Cortex of kidney (tissue), 1 donor: ENCODE measurements at places on chromosomes 3 and 15.

DNA sequence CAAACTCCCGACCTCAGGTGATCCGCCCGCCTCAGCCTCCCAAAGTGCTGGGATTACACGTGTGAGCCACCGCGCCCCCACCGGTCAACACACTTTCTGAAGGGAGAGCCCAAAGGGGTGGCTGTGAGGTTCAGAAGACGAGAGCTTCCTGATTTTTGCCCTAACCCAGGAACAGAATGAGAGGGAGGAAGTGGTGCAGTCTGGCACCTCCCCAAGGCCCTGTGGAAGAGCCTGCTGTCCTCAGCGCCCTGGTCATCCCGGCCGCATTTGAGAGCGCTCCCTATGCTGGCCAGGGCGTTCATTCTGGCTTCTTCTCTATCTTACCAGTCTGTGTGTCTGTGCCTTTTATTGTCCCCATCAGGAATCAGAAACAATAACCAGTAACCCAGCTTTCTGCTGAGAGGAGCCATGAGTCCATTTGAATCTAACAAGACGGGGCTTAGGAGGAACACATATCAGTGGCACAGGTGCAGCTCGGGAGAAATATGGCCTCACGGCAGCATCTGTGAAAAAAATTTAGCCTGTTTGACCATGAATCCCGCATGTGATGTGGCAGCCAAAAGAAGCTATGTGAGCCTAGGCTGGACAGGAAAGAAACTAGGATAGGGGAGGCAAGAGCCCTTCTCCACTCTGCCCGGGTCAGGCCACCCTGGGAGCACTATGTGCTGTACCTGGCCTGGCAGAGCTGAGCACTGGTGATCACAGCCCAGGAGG is 12.9 kb downstream of the BDH1 start:
- DNase-seq, result no peak

DNA sequence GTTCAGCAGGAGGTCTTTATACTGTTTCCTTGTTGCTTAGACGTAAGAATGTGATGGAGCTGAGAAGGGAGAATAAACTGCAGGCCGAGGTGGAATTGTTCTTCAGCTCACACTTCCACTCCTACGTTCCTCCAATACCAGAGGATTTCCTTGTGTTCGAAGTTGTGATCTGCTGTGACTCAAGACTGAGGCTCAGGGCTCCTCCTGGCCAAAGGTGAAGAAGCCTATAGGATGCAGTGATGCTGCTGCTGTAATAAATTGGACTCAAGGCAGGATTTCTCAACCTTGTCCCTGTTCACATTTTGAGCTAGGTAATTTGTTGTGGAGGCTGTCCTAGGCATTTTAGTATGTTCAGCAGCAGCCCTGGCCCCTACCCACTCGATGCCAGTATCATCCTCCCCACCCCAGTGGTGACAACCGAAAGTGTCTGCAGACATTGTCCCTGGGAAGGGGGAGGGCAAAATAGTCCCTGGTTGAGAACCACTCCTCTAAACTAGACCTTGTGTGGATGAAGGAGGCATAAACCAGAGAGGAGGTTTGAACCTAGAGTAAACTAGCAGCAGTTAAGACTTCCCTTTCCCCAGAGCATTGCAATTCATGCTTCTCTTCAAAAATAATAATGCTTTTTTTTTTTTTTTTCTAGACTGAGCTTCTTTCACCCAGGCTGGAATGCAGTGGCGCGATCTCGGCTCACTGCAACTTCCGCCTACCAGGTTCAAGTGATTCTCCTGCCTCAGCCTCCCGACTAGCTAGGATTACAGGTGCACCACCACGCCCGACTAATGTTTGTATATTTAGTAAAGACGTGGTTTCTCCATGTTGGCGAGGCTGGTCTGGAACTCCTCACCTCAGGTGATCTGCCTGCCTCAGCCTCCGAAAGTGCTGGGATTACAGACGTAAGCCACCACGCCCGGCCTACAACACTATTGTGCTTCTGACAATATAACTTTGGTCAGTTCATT is 11.1 kb downstream of the RAP2B start:
- no peak for DNase-seq

- no peak for DNase-seq
These were observed 113.9 kb downstream of the DGKG start for GRCh38 chr3:186247821-186248814.

DNA sequence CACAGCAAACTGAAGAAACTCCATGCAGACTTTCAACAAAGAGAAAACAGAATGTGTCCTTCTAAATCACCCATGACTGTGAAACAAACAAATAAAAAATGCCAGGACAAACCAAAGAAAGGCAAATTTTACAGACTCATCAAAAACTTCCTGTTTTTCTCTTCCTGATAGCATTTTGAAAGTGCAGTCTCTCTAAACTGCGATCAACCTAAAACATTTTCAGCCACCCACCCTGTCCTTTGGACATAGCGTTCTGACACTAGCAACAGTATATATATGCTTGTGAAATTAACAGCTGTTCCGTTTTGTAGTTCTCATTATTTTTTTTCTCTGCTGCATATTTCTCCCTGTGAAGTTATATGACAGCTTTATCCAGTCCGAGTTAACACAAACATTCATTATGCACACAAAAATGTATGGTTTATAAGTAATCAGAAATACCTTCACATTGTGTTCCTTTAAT is 151.7 kb downstream of the FBN1 start:
- no peak for DNase-seq

GRCh38 chr3:187533797-187534196 is 136.4 kb downstream of the SST start:
- no peak for DNase-seq

DNA sequence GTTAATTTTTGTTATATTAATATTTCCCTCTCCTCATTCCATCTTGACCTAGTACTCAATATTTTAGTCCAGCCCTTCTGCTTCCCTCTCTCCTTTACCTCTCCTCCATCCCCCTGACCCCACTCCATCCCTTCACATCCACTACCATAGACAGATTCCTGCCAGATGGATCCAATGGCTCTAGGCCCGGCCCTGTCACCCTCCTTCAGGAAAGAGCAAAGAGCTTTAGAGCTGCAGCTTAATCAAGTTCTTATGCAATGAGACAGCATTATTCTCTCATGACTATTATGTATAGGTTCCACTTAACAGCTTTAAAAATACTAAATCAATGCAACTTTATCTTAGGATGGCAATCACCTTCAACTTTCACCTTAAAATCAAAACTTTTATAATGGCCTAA is 200.7 kb upstream of the TTC14 start:
- no peak for DNase-seq

DNA sequence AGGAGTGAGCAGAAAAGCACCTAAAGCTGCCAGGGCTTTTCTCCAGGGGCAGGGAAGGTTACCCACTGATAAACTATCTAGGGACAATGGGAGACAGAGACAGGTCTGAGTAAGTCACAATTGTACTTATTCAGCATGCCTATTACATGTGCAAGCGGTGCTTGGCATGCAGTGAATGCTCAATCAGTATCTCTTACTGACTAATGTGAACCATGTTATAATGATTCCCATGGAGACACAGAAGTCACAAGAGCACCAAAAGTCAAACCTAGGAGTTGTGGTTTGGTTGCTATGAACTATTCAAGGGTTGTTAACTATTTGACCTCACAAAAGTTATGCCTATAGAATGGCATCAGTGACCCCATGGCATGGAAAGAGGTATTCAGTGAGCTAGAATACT is 50.0 kb upstream of the RASGRP1 start:
- no peak for DNase-seq

DNA sequence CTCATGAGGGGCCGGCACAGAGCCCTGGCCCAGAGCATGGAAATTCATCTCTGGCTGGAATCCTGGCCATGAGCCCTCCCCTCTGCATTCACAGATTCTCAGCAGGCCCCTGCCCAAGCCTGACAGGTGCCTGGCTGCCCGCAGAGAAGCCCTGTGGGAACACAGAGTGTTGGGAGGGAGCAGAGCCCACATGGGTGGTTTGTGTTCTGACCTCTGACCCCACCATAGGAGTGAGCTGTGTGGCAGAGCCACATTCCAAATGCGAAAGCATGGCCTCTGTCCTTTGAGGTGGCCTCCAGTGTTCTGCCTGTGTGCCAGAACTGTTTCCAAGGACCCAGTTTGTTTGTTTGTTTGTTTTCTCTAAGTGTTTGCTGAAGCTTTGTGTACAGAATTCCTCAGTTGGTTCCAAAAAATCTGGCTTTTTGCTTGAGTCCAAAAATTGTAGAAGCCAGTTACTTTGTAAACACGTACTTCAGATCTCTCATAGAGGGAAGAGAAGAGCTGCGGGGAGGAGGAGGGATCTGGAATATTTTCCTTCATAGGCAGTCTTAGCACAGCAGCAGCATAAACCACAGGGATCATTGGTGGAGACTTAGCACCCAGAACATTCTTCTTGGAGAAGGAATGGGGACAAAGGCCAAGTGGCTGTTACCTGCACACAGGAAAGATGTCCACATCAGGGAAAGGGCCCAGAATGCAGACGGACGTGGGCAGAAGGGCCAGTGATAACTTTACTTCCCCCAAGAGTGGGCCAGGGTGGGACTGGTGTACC is 36.0 kb downstream of the GRAMD2A start:
- DNase-seq, result no peak

DNA sequence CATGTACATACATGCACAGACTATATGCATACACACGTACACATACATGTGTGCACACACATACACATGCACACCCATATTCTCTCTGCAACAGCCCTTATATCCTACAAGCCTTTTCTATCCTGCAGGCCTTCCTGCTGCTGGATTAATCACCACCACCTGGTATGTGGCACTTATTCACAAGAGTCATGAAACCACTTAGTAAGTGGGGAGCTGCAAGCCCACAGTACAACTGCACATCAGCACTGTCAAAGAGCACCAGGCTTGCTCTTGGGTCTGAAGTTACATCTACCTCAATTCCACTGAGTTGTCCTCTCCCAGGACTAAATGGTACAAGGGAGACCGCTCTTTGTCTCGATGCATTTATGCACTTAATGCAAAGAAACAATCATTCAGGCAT is 233.2 kb downstream of the KLF13 start:
- no peak for DNase-seq

DNA sequence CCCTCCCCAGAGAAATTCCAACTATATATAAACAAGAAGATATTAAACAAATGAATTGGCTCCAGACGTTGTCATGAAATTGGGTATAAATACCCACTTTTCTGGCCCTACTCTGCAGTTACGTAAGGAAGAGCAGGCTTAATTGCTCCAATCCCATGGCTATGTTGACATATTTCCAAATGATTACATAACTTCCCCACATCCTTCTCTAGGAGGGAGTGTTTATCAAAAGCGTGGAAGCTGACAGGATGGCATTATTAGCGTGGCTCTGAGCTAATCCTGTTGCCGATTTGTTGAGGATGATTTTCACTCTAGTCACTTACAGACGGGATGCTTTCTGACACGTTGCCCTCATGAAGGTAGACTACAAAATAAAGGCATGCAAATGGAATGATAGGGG is 347.5 kb upstream of the TMCO5A start:
- no peak for DNase-seq

DNA sequence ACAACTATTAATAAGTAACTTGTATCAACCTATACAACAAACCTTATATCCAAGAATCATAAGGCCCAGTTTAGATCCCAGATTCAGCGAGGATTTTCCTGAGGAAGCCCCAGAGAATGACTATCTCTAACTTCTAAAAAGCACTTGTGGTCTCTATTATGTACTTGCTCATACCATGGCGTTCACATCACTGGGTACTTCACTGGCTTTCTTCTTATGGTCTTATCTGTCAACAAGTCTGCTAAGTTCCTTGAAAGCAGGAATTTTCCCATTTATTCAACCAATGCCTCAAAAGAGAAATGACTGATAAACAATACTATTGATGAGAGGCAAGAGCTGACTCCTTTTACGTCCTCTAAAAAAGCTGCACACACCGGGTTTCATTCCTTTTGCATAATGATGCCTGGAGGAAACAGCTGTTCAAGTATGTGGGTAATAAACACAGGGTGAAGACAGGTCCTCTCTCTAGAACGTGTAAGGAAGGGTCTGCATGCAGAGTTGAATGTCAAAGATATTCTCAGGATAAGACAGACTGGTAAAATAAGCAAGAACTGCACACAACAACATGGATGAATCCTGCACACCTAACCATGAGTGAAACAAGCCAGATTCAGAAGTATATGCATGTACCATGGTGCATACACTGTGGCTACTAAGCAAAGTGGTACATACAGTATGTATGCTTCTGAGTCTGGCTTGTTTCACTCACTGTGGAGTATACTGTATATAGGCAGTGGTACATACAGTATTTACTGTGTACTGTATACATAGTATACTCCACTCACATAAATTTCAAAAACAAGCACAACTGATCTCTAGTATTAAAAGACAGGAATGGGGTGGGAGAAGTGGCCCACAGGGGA is 408.7 kb downstream of the SHQ1 start:
- DNase-seq, result no peak

DNA sequence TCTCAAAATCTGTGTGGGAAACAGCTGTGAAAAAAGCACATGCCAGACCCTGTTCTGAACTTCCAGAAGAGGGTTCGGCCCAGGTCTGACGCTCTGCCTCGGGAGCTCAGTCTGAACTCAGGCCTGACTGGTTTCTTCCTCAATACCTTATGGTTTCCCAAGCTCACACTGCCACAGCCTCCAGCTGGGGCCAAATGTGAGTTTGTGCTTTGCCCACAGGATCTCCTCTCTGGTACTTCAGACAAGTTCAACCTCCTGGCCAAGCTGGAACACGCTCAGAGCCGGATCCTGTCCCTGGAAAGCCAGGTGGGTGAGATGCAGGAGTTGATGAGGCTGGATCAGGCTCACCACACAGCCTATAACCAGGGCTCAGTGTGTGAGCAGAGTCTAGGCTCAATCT is 33.8 kb downstream of the CYP11A1 start:
- no peak for DNase-seq

DNA sequence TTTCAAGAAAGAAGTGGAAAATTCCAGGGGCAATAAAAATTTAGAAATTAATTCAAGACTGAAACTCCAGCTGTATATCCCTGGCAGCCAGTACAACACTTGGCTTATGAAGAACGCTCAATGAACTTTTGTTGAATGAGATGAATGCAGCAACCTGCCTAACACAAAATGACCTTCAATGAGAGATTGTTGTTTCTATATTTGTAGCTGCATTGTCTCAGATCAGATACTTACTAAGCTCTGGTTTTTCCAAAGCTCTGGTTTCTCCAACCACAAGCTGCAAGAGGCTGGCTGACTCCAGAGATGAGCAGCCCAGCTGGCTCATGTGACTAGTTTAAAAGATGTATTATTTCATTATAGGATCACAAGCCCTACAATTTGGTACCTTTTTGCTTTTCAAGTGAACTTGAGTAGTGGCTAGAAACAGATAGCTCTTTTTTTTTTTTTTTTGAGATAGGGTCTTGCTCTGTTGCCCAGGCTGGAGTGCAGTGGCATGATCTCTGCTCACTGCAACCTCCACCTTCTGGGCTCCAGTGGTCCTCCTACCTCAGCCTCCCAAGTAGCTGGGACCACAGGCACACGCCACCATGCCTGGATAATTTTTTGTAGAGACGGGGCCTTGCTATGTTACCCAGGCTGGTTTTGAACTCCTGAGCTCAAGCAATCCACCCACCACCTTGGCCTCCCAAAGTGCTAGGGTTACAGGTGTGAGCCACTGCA is 57.4 kb downstream of the UMPS start:
- no peak for DNase-seq
